ENCODE measurements at places on chromosomes 2 and 18.
A peak's percentile ranks its signal among the peaks of the same experiment; 100 is the strongest.

GRCh38 chr2:72153026-72153791 is 5.5 kb upstream of the CYP26B1 start:
- DNase-seq = no peak

DNA sequence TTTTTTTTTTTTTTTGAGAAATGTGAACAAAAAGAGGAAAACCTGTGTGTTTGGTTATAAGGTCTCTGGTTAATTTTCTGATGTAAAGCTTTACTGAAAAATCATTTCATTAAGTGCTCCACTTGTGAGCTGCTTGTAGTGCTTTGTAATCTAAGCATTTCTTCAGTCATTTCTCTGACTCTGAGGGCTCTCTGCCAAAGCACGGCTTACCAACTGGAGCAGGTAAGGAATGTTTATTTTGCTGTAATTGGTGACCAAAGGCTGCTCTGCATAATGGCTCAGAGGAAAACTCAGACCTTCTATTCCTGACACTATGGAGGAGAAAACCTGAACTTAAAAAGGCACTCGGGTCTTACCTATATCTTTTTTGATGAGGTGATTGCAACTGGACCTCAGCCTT is 848.8 kb downstream of the MBD2 start:
- no peak for DNase-seq

- no peak for DNase-seq
Measured at GRCh38 chr18:21177822-21178221, 64.2 kb upstream of the GREB1L start.

GRCh38 chr2:232981356-232981755 is 31.7 kb downstream of the NGEF start:
- DNase-seq = no peak

DNA sequence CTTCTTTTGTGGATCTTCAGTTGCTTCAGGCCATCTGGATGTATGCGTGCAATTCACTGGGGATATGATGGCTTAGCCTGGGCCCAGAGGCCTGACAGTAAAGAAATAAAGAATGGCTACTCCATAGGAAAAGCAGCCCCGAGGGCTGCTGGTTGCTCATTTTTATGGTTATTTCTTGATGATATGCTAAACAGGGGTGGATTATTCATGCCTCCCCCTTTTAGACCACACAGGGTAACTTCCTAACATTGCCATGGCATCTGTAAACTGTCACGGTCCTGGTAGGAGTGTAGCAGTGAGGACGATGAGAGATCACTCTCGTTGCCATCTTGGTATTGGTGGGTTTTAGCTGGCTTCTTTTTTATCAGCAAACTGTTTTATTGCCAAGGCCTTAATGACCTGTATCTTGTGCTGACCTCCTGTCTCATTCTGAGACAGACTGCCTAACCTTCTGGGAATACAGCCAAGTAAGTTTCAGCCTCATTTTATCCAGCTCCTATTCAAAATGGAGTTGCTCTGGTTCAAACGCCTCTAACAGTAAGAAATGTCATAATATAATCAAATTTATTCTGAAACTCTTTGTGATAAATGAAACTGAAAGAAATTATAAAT is 60.5 kb downstream of the DSEL start:
- DNase-seq = no peak

DNA sequence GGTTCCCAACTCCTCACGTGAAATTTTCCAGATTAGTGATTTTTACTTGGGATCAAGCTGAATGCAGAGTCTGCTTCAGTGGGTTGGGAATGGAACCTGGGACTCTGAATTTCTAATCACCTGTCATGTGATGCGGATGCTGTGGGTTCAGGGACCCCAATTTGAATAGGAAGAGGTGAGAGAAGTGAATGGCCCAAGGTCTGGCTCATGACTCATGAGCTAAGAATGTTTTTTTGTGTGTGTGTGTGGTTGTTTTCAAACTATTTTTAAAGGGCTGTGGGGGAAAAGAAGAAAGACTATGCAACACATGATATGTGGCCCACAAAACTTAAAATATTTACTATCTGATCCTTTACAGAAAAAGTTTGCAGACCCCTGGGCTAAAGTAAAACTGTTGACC is 108.5 kb upstream of the CYRIA start:
- no peak for DNase-seq

GRCh38 chr2:120746144-120746543 is 10.5 kb downstream of the GLI2 start:
- no peak for DNase-seq

DNA sequence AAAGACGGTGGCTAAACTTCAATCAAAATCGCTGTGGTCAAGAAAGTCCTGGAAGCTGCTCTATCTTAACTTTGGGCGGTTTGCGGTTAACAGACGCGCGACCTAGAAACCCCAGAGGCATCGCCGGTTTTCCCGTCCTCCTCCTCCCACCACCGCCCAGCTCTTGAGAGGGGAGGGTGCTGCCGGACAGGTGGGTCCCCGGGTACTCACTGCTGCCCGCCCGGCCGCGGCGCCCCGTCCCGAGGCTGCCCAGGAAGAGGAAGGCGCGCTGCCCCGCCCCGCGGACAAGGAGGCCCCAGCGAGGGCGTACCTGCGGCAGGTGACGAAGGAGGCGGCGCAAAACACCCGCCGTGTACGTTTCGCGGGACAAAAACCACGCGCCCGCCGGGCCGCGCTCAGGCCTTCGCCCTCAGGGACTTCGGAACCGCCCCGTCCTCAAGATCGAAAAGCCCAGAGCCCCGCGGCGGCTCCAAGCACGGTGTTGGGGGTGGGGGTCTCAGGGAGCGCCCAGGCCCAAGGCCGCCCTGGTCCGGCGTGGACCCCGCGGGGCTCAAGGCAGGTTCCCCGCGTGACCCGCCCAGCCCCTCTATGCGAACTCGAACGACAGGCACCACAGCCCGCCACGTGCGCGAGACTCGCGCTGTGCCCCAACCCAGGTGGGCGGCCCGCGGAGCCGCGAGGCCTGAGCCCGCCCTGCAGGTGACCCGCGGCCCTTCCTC is at the start of gene SH3YL1:
SH3YL1 (minus strand) TSS at position 259 of the 719 bp plus-strand sequence; CDS start at position 211, 48 bp downstream.
- DNase-seq = peak; percentile 4

DNA sequence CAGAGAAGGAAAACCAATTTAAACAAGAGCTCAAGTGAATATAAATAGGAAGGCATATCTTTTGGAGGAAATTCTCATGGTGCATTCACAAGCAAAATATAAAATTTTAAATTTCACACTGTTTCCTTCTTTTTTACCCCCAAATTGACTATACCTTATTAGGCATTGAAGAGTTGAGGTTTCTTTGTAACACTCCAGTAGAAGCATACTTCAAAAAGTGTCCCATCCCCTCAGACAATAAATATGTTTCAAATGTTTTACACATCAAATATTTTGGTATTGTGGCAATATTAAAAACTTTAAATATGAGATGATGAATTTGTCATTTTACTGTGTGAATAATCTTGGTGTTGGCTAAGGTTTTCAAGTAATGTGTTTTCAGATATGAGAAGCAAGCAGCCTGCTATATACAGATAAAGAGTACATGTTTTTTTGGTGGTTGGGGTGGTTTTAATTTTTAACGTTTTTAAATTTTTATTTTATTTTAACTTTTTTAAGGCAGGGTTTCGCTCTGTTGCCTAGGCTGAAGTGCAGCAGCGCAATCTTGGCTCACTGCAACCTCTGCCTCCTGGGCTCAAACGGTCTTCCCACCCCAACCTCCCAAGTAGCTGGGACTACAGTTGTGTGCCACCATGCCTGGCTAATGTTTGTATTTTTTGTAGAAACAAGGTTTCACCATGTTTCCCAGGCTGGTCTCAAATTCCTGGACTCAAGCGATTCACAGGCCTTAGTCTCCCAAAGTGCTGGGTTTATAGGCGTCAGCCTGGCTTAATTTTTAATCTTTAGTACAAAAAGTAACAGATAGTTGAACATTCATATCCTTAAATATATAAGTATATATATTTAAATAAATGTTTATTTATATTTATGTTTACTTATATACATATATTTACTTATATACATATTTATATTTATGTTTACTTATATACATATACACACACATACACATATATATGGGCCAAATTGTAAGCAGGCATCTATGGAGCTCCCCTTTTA is 36.5 kb upstream of the DLX1 start:
- DNase-seq = no peak

GRCh38 chr18:60910534-60910933 is 422.7 kb upstream of the CDH20 start:
- no peak for DNase-seq

- DNase-seq = no peak
Measured at GRCh38 chr2:202317080-202317857, 51.7 kb downstream of the NOP58 start.

DNA sequence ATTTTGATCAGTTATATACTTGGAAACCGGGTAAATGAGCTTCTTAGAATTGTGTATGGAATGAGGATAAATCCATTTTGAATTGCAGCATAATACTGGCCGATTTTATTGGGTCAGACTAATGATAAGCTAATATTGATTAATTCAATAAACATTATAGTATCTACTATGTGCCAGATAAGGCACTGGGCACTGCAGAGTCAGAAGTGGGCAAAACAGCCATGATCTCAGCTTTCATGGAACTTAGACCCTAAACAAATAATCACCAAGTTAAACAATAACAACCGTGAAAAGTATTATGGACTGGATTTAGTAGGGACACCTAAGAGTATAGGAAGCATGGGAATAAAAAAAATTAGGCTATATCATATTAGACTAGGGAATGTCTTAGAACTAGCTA is 297.0 kb upstream of the PKDCC start:
- no peak for DNase-seq

DNA sequence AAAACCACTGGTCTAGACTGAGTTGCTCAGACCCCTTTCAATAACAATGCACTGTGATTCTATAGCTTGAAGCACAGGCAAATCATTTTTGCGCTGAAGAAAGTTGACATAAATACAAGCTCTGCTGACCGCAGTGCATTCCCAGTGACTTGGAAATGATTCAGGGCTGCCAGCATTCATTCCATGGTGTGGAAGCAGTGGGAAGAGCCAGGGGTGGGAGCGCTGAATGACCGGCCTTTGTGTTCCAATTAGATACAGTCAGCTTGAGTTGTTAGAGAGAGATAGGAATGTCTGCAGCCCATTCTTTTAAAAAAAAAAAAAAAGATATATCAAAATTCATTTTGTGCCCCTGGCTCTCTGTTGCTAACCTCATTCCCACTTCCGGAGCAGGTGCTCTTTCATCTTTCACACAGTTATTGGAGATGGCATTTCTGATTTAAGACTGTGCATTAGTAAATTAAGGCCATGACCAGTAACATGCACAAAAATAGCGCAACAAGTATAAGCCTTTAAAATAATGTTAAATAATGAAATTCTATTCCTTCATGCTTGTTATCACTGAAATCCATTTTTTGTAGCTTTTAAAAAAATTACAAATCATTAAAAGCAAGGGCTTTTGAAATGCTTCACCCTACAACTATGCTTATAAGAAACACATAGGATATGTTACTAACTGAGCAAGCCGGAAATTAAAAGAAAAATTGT is 59.4 kb upstream of the CTLA4 start:
- DNase-seq = no peak

DNA sequence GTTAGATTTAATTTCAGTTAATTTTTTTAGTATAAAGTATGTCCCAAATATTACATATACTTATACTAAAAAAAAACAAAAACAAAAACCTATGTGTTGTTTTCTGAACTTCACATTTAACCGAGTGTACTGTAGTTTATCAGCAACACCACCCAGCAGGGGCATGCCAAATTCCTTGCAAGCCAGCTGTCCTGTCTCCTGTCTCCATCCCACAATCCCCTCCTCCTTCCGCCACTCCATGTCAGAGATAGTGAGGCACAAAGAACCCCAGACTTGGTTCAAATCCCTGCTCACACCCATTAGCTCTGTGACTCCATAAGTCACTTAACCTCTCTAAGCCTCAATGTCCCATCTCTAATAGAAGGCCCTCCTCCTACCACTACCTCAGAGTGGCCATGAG is 9.4 kb downstream of the CHST10 start:
- DNase-seq = no peak

- DNase-seq = no peak
Measured at GRCh38 chr2:121239969-121240368, 45.0 kb downstream of the TFCP2L1 start.

DNA sequence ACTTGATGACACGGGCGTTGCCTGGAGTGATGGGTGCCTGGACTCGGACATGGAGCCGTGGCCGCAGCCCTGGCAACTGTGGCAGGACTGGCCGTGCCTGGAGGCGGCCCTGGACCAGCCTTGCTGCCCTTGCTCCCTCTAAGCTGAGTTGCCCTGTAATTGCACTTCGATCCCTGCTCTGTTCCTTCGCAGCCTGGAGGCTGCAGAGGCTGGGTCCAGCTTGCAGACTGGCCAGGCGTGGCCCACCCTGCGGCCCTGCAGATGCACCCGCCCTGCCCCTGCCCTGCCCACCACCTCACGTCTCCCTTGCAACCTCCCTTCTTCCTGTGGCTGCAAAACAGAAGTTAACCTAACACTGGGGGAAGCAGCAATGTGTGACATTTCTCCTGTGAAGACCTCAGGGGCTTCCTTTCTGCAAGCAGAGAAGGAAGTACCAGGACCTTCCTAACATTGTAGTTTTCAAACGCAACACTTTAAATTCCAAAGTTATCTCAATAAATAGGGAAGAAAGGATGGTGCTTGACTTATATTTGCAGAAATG is 174.6 kb upstream of the TPO start:
- no peak for DNase-seq

- peak; percentile 75 for DNase-seq
Measured at GRCh38 chr2:135960656-135961551, 24.5 kb downstream of the DARS1 start.

DNA sequence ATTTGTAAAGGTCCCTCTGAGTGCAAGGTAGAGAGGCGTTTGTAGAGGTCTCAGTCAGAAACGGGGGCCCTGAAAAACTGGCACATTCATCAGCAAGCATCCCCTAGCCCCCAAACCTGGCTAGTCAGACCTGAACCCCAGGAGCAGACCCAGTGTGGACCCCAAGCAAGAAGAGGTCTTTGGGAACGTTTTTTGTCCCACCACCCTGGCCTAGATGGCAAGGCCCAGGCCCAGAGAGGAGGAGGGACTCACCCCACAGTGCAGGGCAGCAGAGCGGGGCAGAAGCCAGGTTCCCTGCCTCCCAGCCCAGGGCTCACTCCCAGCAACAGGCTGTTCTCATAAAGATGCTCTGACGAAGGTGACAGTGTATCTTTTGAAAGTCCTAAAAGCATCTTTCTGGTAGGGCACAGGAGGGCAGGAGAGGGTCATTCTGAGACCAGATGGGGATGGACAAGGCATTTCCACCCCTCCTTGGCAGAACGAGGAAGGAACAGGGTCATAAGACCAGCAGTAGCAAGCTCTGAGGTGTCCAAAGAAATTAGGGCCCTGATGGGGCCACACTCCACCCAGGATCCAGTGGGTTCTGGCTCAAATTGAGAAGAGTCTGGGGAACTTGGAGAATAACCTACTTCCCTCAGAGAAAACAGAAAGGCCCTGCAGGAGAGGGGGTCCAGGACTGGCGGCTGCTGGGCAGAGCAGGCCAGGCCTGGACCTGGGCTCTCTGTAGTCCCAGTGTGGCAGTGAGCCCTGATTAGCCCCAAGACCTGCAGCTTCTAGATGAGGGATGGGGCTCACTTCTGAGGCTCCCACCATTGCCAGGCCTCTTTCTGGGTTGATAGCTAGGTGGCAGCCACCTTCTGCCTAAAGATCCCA is 18.2 kb downstream of the ADRA2B start:
- DNase-seq = no peak

DNA sequence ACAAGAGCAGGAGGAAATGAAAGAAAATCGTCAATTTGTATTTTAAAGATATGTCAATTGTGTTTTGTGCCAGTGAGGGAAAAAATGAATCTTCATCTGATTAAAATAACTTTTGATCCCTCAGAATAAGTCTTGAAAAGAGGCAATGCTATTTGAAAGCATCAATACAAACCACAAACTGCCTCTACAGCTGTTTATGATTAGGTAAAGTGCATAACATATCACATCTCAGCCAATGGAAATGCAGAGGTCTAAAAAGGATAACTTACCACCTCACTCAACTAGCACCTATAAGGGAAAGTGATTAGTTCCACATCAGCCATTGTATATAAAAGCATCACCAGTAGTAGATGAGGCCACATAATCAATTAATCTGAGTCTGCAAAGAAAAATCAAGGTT is 492.2 kb upstream of the CDH2 start:
- DNase-seq = no peak
